GDM1 (cell line): ENCODE measurements at places on chromosomes 2 and 18.

GRCh38 chr2:67883316-67884087, 179.3 kb downstream of the C1D start:
- no peak for DNase-seq

GRCh38 chr2:37230581-37230980, 815 bp downstream of the CEBPZ start:
- no peak for DNase-seq

GRCh38 chr2:109499566-109499965, 114.2 kb downstream of the SEPTIN10 start:
- DNase-seq: peak; percentile 10

DNA sequence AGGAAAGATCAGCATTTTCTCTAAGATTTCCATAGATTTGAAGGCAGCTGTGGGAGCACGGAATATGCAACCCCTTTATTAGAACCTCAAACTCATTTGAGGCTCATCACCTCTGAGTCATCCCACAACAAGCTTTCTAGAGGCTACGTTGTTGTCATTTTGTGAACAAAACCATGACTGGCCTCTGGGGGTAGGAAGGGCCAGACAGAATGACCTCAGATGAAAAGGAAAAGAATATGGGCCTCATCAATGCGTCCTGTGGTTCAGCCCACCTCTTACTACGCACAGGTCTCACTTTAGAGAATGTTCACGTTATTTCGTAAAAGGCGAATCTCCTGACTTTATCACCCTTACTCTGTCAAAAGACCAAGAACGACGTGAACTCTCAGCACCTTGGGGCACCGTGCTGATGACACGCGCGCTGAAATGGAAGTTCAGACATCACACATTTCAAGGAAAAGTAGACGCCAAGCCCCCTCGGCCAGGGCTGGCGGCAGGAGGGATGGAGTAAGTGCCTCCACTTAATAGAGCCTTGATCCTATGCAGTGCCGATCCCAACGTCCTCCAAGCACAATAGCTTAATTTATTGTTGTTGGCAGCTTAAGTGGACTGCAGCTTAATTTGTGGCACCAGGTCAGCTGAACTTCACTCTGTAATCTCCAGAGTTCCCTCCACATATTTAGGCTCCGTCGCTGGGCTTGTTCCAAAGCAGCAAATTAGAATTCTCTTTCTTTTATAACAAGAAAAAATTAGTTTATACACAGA, 208.3 kb downstream of the EIPR1 start:
- DNase-seq: no peak

DNA sequence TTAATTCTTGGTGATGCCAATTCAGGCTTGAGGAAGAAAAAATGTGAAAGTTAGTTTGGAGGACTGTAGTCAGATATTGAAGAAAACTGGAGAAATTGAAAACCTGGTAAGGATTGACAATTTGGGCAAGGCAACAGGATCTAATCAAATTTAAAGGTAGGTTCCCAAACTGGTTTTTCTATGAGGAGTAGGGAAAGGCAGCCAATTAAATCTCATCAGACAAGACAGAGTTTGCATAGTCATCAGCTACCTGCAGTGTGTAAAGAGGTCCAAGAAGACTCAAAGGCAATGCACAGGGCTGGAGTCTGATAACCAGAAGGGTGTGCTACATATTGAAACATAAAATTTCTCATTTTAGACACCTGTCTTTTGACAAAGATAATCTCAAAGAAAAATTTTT, 16.0 kb upstream of the CAB39 start:
- DNase-seq: no peak

DNA sequence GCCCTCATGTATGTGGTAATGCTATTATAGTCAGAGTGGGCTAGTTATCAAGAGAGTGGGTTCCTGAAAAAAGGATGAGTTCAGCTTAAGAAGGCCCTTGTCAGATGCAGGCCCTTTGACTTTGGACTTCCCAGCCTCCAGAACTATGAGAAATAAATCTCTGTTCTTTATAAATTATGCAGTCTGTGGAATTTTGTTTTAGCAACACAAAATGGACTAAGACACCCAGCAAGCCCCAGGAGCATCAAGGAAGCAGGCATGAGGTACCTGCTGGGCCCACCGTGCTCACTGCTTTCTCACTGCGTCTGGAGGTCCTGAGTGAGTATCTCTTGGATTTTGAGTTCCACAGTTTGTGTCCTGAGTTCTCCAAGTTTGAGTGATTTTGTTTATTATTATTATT, 35.9 kb upstream of the LIPG start:
- no peak for DNase-seq

- DNase-seq: no peak
Measured at GRCh38 chr2:187920511-187920910, 366.3 kb upstream of the TFPI start.

DNA sequence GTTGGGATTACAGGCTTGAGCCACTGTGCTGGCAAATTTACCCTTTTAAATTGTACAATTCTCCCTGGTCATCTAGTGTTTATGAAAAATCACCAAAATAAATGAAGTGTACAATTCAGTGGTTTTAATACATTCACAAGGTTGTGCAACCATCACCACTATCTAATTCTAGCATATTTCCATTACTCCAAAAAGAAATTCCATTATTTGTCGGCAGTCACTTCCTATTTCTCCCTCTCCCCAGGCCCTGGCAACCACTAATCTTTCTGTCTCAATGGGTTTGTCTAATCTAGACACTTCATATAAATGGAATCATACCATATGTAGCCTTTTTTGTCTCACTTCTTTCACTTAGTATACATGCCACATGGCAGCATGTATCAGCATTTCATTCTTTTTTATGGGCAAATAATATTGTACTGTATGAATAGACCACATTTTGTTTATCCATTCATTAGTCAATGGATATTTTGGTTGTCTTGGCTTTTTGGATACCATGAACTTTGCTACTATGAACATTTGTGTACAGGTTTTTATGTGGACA, 12.6 kb upstream of the POLE4 start:
- no peak for DNase-seq

GRCh38 chr2:126228531-126228930, 427.4 kb upstream of the GYPC start:
- no peak for DNase-seq

DNA sequence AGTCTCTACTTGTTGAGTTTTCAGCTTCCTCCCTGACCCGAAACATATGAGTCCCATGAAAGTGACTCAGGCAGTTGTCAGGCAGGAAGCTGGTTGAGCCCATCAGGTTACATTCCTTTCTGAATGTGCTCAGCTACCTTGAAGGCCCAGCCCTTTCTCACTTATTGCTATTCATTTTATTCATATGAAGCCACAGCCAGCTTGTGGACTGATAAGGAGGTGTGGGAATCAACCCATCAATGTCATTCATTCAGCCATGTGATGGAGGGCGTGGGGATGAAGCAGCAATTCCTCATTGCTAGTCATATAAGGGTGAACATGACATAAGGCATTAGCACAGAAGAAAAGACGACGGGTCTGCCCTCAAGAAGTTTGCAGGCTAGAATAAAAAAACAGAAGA, 5.3 kb upstream of the VPS4B start:
- no peak for DNase-seq

GRCh38 chr18:51250458-51251024, 53.1 kb upstream of the MEX3C start:
- no peak for DNase-seq

DNA sequence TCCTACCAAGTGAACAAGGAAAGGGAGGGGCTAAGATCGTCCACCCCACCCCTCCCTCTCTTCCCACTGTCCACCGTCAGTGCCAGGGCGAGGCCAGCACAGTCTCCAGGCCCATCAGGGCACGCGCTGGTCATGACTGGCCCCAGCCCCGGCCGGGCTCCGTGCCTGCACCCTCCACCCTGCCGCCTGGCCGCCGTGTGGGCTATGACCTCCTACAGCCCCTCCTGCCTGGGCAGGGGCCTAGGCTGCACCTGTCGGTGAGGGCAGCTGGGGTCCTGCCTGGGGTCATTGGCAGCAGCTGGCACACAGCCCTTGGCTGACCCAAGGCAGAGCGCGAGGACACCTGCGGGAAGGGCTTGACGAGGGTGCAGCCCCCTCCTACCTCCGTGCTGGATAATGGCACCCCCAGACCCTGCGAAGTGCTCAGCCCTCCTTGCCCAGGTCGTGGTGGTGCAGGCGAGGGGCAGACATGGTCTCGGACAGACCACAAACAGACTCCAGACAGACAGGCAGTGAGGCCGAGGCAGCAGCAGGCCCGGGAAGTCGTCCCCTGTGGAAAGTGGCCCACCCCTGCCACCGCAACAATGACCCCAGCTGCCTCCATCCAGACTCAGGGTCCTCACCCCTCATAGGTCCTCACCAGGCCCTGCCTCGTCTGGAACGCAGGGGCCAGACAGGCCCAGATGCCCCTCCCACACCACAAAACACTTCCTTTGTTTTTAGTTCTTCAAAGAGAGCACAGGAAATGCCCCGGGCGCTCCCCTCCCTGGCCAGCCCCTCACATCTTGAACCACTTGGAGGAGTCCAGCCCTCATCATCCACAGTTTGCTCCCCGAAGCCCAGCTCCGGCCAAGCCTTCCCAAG, 43.1 kb upstream of the GPC1 start:
- no peak for DNase-seq

- no peak for DNase-seq
Measured at GRCh38 chr2:9428965-9429577, 5.6 kb downstream of the CPSF3 start.

- no peak for DNase-seq
Measured at GRCh38 chr2:130798472-130799218, 38.1 kb upstream of the ARHGEF4 start.

DNA sequence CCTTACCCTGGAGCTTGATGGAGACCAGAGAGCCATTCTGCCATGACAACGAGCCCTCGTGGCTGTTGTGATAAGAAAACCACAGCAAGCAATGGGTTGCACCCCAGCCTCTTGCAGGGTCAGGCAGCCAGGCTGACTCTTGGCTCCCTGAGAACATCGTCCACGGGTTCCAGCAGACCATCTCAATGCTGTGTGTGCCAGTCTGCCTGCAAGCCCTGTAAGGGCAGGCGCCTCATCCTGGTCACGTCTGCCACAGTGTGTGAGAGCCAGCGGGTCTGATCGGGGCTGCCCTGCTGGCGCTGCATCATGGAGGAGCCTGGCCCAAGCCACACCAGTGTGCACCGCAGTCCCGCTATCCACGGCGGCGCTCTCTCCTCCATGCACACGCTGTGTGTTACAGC, 71.0 kb upstream of the MGAT4A start:
- no peak for DNase-seq

DNA sequence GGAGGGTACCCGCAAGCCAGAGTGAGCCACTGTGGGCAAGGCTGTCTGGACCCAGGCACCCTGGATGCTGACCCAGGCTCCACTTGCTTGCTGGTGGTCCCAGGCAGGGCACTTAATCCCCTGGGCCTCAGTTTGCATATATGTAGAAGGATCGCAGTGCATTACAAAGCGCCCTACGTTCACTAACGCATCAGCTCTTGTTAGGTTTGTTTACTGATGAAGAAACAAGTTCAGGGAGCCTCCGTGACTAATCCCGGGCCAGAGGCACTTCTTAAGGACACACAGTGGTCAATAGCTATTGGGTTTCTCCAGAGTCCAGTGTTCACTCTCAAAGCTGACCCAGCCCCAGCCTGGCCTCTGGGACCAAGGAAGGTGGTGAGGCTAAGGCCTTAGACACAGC, 70.2 kb downstream of the LBH start:
- no peak for DNase-seq
